ENCODE measurements at places on chromosomes 1 and 21.
A peak's percentile ranks its signal among the peaks of the same experiment; 100 is the strongest.

DNA sequence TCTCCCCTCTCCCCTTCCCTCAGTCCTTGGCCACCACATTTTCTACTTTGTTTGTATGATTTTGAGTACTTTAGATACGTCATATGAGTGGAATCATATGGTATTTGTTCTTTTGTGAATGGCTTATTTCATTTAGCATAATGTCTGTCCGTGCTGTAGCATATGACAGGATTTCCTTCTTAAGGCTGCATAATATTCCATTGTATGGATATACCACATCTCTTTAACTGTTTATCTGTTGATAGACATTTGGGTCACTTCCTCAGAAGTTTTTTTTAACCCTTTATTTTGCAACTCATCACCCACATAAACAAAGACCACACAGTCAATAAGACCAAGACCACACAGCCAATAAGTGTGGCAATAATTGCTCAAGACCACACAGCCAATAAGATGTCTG, 24.9 kb downstream of the FAM163A start:
- no peak for DNase-seq

DNA sequence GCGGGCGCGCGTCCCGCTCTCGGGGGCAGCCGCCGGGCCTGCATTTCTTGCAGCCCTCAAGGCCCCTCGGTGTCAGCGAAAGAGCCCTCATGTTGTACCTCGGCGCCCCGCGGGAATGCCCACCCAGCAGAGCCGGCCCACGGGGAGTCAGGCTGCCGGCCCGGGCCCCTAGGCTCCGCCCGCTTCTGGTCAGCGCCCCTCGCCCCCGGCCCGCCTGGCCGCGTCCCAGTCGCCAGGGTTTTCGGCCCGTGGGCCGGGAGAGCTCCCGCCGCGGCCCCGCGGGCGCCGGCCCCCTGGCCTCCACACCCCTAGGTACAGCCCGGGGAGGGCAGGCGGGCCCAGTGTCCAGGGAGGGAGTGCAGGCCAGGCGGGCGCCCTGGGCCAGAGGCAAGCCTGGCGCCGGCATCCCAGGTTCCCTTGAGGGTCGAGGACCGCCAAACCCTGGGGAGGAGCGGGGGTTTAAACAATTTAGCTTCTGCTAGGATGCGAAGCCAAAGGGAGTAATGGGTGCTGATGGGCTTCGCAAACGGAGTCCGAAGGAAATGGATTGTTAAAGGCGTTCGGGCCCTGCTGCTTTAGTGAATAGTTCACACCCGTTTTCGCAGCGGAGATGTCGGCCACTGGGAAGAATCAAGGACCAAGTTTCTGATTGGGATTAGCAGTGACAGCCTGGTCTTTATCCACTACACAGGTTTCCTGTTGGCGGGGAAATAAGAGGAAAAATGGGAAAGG, 486 bp upstream of the KCNA3 start:
- no peak for DNase-seq

DNA sequence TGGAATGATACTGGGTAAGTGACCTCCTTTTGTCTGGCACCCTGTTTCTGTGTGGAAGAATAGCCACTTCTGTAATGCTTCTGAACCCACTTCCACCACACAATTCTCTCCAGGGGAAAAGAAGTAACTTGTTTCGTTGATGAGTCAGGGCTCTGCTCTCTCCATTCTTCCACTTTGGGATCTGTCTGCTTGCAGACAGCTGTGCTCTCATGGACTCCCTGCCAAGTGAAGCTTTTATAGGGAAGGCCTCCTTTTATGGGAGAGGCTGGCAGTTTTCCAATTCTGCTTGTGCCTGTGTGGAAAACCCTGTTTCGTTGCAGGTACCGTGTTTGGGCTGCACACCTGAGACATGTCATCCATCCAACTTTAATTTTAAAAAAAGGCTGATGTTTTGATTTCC, 130.7 kb downstream of the GIPC2 start:
- no peak for DNase-seq

GRCh38 chr1:39872698-39873097, 10.6 kb downstream of the TRIT1 start:
- DNase-seq = no peak

- DNase-seq = no peak
Measured at GRCh38 chr1:52706136-52706670, 8.1 kb upstream of the COA7 start.

DNA sequence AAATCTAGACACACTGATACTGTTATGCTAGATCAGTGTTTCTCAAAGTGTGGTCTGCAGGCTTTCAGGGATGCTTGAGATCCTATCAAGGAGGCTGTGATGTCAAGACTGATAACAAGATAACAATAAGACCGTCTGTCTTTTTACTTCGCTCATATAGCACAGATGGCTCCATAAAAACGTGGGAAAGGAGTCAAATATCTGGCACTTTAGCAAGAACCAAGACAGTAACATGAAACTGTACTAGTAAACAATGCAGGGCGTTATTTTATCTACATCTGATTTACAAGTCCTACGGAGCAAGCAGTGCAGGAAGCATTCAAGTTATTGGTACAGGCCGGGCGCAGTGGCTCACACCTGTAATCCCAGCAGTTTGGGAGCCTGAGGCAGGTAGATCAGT, 3.6 kb upstream of the SPRR3 start:
- DNase-seq = no peak

GRCh38 chr1:225733254-225733653, 44.4 kb upstream of the SRP9 start:
- no peak for DNase-seq

DNA sequence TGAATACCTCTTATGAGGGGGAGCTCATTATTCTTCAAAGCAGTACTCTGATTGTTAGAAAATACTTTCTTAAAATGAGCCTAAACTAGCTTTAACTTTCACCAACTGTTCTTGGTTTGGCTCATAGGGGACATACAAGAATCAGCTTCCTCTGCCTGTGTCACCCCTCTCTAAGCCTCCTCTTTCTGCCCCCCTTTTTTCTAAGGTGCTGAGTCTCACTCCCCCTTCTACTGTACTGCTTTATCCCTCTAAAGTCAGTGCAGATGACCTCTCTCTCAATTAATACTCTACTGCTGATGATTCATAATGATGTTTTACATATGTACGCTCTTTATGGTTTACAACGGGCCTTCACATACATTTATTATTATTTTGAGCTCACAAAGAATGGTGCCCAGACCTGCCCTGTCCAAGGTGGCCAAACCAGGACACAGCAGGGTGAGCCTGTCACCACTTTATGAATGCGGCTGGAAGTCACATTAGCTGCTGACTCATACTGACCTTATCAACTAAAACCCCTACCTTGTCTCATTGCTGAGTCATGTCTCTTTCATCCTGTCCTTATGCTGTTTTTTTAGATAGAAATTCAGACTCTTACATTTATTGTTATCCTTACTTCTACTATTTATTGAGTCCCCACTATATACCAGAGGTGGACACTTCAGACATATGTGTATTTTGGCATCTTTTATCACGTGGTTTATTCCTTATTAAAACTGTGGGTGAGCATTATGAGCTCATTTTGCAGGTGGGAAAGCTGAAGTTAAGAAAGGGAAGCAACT, 126.9 kb downstream of the RNF220 start:
- DNase-seq = peak; percentile 68

DNA sequence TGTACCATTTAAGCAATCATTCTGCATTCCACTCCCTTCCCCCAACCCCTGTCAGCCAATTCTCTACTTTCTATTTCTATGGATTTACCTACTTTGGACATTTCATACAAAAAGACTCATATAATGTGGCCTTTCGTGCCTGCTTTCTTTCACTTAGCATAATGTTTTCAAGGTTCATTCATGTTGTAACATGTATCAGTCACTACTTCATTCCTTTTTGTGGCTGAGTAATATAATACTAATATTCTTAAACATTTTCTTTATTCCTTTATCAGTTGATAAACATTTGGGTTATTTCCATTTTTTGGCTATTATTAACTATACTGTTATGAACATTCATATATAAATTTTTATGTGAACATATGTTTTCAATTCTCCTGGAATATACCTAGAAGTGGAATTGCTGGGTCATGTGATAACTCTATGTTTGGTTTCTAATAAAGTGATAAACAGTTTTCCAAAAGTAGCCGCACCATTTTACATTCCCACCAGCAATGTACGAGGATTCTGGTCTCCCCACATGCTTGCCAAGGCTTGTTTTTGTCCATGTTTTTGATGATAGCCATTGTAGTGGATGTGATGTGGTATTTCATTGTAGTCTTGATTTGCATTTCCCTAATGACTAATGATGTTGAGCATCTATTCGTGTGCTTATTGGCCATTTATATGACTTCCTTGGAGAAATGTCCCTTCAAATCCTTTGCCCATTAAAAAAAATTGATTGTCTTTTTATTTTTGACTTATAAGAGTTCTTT, 61.9 kb upstream of the GNG12 start:
- no peak for DNase-seq

DNA sequence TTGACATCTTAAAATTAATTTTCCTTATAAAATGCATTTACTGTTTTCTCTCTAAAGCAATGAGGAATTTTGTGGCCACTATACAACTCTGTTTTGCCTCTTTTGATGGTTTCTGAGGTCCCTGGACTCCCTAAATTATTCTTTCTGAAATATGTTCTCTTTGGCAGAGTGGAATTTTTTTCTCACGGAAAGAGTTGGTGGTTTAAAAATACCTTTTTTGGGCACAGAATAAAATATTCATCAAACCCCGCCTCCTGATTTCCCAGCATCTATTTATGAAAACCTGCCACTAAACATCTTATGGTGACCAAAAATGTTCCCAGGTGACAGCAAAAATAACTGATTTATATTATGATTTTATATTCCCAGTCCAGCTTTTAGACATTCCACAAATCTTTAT, 165.3 kb upstream of the SYT6 start:
- no peak for DNase-seq

GRCh38 chr1:45545553-45546310, 4.9 kb upstream of the AKR1A1 start:
- no peak for DNase-seq

DNA sequence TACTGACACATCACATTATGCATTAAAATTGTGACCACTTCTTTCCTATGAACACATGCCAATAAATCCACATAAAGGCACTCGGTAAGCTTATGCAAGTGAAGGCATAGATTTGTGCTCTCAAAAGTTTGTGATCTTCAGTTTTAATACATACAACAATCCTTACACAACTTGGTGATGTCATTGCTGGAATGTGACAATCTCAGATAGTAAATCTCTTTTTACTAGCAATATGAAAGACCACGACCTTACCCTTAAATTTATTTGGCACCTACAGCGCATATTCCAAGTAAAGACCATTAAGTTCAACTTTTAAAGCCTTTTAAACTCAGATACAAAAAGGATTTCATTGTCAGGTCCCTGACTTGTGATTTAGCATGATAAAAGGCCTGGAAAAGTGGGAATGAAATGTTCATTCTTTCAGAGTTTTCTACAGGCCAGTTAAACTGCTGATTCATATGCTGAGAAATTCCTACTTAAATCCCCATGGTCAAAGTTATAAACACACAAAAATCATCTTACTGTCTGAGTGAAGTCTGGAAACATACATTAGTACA, 157.4 kb downstream of the SIPA1L2 start:
- no peak for DNase-seq

DNA sequence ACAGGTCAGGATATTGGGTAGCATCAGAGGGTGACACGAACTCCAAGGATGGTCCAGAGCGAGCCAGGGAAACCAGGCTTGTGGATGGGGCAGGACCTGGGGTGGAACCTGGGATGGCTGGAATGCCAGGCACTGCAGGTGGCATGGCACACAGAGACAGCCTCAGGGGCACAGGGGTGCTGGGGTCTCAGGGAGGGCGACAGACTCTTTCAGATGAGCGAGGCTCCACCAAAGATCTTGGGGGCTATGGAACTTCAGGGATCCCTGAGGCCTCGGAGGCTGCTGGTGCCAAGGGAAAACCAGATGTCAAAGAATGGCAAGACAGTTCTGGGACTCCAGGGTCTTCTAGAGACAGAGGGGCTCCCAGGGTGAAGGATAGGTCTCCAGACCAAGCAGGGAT, 21.4 kb downstream of the IGFN1 start:
- no peak for DNase-seq

DNA sequence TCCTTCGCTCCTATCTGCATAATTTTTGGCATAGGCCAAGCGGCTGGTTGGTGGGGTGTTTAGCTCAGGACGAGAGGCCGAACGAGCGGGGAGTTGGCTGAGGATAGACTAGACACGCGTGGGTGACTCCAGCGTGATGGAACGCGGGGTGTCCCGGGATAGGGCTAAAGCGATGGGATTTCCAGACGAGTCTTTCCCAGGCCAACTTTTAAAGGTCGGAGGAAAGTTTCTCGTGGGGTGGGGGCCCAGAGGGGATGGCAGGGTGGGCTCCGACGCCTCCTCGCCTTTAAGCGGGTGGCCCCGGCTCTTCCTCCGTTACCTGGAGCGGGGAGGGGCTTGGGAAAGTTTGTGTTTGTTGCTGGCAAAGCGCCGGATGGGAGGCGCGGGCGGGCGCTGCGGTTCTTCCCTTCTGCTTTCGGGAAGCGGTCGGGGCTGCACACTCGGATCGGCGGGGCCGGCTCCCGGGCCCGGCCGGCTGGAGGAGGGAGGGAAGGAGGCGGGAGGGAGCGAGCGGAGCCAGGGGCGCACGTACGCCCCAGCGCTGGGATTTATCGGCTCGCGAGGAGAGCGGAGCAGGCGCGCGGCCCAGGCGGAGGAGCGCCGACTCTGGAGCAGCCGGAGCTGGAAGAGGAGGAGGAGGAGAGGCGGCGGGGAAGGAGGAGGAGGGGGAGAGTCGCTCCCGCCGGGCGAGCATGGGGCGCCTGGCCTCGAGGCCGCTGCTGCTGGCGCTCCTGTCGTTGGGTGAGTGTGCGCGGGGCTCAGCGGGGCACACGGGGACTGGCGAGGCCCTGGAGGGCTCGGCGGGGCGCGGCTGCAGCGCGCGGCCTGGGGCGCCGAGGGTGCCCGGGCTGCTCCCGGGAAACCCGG, at the start of gene PTGFRN:
TSS of gene PTGFRN (plus strand) at position 405 of the 867 bp plus-strand sequence. CDS start at position 693, 288 bp downstream.
- no peak for DNase-seq

DNA sequence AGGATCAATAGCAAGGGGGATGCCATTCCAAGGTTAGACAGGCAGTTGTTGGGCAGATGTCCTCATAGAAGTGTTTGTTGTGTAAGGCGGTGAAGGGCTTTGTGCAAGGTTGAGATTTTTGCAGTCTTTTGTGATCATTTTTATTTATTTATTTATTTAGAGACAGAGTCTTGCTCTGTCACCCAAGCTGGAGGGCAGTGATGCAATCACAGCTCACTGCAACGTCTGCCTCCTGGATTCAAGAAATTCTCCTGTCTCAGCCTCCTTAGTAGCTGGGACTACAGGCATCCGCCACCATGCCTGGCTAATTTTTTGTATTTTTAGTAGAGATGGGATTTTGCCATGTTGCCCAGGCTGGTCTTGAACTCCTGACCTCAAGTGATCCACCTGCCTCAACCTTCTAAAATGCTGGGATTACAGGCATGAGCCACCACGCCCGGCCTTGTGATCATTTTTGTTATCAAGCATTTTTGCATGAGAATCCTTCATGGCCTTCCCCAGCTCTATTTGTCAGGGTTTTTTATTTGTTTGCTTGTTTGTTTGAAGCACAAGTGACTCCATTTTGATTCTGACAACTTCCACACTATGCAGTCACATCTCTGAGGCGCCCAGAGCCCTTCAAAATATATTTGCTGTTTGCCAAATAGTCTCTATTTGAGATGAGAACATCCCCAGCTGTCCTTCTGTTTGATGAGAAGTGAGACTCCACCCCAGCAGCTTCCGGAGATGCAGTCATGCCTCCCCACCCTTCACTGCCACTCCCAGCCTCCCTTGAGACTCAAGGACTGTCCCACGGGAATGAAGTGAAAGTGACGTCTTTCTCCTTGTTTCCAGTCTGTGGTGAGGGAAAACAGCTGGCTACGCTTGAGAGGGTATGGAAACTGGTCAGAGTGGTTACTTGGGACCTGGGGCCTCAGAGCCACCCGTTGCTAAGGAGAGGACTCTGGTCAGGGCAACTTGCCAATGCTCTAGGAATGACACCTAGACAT, 38.0 kb downstream of the TMEM50B start:
- DNase-seq = no peak
